Activated CD8-positive, alpha-beta memory T cell treated with anti-CD3 and anti-CD28 coated beads, Interleukin-2, amount 10 ng/mL, durations not matched to agents 7 days and 5 days (primary cell): ENCODE measurements at places on chromosomes 11 and 22.

- no peak for DNase-seq
Measured at GRCh38 chr11:122007601-122008071, 108.4 kb downstream of the BLID start.

GRCh38 chr11:10532526-10532925, 8.5 kb downstream of the RNF141 start:
- no peak for DNase-seq

DNA sequence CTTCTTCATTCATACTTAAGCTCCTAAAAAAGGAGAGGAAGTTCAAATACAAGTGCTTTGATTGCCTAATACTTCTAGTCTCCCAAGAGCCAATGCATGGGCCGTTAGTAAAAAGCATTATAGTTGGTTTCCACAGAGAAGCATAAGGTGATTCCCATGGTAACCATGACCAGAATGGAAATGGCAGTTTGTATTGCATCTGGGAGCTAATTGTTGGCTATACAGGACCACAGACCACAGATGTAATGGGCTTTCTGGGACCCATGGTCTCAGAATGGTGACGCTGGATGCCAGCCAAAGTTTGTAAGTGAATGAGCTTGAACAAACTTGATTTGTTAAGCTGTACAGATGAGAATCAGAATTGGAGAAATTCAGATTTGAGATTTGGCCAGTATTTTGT, 333.9 kb upstream of the C11orf87 start:
- no peak for DNase-seq

- DNase-seq = peak; percentile 63
Measured at GRCh38 chr22:41915035-41915785, at the start of gene SHISA8. SHISA8 (minus strand) TSS chr22:41915074; CDS start chr22:41914667, 407 bp downstream.

- no peak for DNase-seq
Measured at GRCh38 chr11:111714522-111714921, 51.7 kb downstream of the PPP2R1B start.

DNA sequence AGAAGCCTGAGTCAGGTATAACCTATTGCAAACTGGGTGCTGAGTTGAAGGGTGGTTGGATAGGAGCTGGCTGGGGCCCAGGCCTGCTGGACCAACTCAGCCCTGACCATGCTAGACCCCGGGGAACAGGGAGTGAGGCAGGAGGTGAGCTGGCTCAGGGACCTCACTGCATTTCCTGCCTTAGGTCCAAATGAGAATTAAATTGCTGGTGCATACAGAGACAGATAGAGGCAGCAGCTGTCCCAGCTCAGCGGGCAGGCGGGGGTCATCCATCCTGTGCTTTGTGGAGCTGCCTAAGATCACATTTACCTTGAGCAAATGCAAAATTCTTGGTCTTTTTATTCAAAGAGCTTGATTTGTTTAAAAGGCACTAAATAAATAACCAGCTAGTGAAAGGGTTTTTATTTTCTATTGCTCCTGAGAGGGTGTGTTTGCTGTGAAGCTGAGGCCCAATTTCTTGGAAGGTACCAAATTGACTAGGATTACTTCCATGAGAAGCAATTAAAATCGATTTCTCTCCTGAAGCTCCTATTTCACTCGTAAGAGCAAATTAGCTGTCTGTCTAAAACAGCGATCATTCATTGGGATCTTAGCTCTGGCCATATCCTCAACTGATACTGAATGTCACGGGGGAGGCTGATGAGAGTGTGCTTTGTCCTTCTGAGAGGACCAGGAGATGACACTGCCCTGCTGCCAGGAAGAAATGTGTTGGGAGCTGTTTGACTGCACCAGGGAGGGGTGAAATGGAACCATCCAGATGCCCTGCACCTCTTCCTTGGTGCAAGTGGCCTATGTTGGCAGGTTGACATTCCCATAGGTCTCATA, 24.9 kb downstream of the USH1C start:
- DNase-seq = no peak

DNA sequence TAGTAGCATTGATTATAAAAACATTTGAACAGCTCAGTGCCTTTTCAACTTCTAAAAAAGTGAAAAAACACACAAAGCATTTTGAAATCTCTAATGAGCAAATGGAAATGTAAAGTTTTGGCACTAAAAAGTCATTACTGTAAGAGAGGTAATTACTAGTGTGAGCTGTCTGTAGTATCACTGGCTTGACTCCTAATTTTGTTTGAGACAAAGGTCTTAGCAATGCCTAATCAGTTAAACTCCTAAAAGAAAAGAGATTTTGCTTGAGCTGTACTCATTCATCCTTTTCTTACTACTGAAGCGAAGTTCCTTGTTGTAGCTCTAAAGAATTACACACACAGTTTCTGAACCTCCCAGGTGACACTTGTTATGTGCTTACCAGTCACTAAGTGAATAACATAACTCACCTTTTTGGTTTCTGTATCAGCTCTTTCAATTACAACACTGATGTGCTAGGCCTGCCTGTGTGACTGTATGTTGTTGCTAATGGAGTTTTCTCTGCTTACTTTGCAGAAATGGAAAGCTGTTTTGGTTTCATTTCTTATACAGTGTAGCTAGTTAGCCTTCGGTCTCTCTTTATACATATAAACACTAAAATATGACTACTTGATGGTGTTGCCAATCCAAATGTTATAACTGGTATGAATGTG, 924.4 kb upstream of the TENM4 start:
- no peak for DNase-seq

DNA sequence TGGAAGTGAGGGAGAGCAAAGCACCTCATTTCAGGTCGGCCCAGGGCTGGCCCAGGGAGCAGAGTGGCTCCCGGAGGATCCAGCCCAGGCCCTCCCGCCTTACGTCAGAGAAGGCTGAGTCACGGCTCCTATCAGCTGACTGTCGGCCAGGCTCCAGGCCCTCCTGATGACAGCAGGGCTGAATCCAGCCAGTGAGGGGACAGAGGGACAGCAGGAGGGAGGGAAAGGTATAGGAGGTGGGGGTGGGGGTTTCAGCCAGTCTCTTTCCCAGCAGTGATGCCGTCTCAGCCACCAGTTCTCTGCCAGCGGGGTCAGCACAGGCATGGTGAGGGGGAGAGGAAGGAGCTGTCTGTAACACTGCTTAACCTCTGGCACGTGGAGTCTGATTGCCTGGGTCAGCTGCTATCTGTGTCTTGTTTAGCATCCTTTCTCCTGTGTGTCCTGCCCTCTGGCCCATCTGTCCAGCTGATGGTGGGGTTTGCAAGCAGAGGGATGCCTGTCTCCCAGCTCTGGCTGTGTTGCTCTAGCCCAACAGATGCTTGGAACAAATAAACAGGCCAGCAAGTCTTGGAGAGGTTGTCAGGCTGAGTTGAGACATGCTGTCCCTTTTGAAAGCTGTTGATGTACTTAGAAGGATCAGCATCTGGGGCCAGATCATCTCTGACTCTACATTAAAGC, 74.0 kb downstream of the ADAMTS15 start:
- no peak for DNase-seq

DNA sequence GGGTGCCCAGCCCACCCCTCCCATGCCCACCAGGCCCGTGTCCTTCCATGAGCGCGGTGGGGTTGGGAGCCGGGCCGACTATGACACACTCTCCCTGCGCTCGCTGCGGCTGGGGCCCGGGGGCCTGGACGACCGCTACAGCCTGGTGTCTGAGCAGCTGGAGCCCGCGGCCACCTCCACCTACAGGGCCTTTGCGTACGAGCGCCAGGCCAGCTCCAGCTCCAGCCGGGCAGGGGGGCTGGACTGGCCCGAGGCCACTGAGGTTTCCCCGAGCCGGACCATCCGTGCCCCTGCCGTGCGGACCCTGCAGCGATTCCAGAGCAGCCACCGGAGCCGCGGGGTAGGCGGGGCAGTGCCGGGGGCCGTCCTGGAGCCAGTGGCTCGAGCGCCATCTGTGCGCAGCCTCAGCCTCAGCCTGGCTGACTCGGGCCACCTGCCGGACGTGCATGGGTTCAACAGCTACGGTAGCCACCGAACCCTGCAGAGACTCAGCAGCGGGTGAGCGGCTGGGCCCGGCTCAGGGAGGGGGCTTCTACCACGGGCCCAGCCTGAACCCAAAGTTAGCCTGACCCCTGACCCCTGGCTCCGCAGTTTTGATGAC, 3.0 kb downstream of the PKP3 start:
- DNase-seq = peak; percentile 74
